ENCODE measurements at places on chromosomes 5 and 9. TPM values are rescaled to one million over a fixed set of nuclear protein-coding genes. Genes with fewer than 3 reads are reported as not detected.

The RFESD gene
- total RNA-seq: 2.1 TPM

The PRR16 gene
- 0.19 TPM for total RNA-seq

The RMRP gene
- 8,609 TPM for total RNA-seq

The FAM153A gene
- total RNA-seq: 1.4 TPM

The WDR70 gene
- total RNA-seq: 16.2 TPM

The WDR38 gene
- not detected for total RNA-seq

The FAM221B gene
- not detected for total RNA-seq

The AMACR gene
- total RNA-seq: 15.1 TPM

The POLE3 gene
- total RNA-seq: 12.3 TPM

The ENTREP1 gene
- 7.9 TPM for total RNA-seq

The HTR1A gene
- total RNA-seq: not detected

The C5orf58 gene
- total RNA-seq: not detected

The TAS2R1 gene
- total RNA-seq: not detected

The CCL27 gene
- total RNA-seq: not detected

The FAM200C gene
- total RNA-seq: 0.79 TPM

The DMRT1 gene
- total RNA-seq: not detected

The CSF1R gene
- 30.5 TPM for total RNA-seq

The KCNIP1 gene
- total RNA-seq: 1.2 TPM

The CTSV gene
- total RNA-seq: 1.1 TPM

The FREM1 gene
- 5.2 TPM for total RNA-seq

The HOMER1 gene
- total RNA-seq: 0.67 TPM

The ARHGEF28 gene
- total RNA-seq: 27.5 TPM

The GNAQ gene
- total RNA-seq: 27.1 TPM

The PCDHGC5 gene
- total RNA-seq: 0.97 TPM

The BDP1 gene
- total RNA-seq: 13.7 TPM

The SLCO6A1 gene
- total RNA-seq: not detected

The ACER2 gene
- total RNA-seq: 8.8 TPM

The ELOVL7 gene
- total RNA-seq: 7.0 TPM

The PPP1R26 gene
- total RNA-seq: 12.3 TPM

The PDZD2 gene
- 3.3 TPM for total RNA-seq

The CARD9 gene
- total RNA-seq: 5.1 TPM

The S1PR3 gene
- total RNA-seq: 2.6 TPM

The ALDH7A1 gene
- 21.3 TPM for total RNA-seq

The COL5A1 gene
- total RNA-seq: 1.2 TPM

The PDE6A gene
- total RNA-seq: not detected

The SNCAIP gene
- 0.04 TPM for total RNA-seq

The TPPP gene
- total RNA-seq: 2.2 TPM

The TEX48 gene
- total RNA-seq: not detected

The WDR31 gene
- 4.4 TPM for total RNA-seq

The PTPN3 gene
- 14.5 TPM for total RNA-seq

The GZMA gene
- total RNA-seq: 0.93 TPM

The TLR4 gene
- total RNA-seq: 1.2 TPM
